ENCODE measurements at places on chromosomes 4 and X.

DNA sequence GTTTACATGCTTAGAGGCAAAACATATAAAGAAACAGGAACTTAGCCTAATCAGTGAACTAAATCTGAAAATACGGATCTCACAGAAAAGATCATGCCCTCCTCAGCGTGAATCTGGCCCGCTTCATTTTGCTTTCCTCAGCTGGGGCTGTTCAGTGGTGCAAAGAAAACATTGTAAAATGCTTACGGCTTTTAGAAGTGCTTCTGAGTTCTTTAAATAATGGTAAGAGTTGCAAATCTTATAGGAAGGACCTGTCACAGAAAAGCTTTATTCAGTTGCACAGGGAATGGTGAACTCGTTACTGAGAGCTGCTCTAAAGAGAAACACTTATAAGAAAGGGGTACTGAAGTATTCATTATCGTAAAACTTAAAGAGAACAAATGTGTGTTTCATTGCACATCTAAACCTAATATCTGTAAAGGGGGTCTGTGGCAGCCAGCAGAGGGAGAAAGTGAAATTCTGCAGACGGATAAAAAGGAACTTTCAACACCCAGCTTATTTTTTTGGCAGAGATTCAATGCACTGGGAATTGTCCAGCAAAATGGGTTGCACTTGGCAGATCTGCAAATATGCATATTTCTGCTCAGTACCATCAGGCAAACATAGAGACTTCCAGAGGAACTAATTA is 139.2 kb upstream of the ANK2 start:
- peak; percentile 84 for DNase-seq

DNA sequence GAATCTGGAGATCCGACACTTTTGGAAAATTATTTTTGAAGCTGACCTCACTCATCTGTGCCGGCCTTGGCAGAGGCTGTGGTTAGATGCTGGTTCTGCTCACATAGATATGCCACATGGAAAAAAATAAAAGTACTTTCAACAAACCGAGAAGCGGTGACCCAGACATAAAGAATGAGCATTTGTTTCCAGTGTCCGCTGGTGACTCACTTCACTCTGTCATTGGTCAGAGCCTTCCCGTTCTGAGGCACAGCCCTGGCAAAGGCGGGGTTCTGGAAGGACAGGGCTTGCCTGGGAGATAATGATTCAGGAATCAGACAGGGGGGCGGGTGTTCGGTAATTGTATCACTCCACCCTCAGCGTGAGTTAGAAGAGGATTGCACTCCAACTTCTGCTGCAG is 172.4 kb upstream of the MXRA5 start:
- DNase-seq: no peak

DNA sequence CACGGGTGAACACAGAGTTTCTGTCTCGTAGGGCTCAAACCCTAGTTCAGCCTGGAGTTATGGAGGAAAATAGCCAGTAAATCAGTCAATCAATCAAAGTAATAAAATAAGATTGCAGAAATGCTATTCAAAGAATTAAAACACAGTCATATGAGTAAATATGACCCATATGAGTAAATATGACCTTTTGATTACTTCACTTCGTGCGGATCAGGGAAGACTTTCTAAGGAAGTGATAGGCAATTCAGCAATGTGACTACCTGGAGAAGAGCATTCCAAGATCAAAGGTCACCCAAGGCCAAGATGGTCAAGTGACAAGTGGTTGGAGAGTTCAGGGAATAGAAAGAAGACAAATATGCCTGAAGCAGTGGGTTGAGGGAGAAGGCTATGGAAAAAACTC is 722.6 kb downstream of the ADGRL3 start:
- no peak for DNase-seq

DNA sequence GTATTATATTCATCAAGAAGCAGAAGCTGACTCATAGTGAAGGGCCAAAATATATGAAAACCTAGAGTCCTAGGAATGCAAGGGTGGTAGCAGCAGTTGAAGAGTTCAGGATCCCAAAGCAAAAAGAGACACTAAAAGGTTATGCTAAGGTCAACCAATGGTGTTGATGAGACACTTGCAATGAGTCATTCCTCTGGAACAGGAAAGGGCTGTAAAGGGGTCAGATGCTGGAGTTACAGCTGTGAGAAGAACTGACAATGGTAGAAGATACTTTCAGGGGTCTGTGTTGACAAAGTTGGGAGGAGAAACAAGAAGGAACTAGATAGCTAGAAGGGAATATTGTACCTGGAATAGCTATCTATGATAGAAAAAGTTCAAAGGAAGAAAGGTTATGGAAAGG is 47.5 kb downstream of the ZGRF1 start:
- no peak for DNase-seq

DNA sequence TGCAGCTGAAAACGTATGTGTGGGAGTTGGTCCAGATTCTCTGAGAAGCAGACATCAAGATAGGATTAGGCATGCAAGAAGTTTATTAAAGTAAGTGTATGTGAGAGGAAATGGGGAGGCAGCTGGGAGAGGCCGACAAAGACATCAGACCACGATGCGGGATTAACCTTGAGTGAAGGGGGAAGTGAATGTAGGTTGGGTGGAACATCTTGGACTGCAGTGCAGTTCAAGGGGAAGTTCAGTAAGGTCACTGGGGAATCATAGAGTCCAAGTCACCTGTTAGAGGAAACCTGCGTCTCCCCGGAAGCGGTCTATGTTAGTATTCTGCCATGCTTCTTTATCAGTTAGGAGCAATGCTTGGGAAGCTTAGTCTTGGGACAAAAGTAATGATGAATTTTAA is 22.0 kb downstream of the CXCL8 start:
- DNase-seq: no peak

- no peak for DNase-seq
Measured at GRCh38 chrX:39855748-39856129, 242.0 kb downstream of the BCOR start.
